ENCODE measurements at places on chromosomes 16 and 17.
A peak's percentile ranks its signal among the peaks of the same experiment; 100 is the strongest.

DNA sequence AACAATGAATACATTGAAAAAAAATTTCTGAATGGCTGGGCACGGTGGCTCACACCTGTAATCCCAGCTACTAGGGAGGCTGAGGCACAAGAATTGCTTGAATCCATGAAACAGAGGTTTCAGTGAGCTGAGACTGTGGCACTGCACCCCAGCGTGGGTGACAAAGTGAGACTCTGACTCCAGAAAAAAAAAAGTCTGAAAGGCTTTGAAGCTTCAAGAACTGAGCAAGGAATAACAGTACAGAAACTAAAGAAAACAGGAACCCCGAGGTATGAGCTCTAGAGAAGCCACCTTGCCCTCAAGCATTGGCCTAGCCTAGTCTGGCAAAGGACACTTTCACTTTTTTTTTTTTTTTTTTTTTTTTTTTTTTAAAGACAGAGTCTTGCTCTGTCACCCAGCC, 45.0 kb downstream of the TEX2 start:
- peak; percentile 32 for DNase-seq

GRCh38 chr16:58018803-58019202, 6.8 kb upstream of the MMP15 start:
- no peak for DNase-seq

DNA sequence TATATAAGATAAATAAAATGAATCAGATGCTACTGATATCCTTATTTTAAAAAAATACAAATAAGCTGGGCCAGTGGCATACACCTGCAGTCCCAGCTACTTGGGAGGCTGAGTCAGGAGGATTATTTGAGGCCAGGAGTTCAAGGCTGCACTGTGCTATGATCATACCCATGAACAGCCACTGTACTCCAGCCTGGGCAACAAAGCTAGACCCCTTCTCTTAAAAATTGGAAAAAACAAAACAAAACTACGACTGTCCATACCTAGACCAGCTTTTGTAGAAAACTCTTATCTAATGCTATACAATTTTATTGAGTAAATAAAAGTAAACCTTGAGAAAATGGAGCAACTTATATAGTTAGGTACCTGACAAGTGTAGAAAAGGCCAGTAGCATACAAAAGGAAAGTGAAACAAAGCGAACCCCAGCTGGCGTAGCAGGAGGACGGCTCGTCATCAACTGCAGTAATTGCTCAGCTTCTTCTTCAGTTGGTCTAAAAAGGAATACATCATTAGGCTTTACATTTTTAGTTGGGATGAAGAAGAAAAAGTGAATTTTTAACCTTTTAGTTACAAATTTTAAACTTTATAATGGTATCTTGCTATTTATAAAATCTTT, 23.6 kb downstream of the INTS2 start:
- peak; percentile 53 for DNase-seq

DNA sequence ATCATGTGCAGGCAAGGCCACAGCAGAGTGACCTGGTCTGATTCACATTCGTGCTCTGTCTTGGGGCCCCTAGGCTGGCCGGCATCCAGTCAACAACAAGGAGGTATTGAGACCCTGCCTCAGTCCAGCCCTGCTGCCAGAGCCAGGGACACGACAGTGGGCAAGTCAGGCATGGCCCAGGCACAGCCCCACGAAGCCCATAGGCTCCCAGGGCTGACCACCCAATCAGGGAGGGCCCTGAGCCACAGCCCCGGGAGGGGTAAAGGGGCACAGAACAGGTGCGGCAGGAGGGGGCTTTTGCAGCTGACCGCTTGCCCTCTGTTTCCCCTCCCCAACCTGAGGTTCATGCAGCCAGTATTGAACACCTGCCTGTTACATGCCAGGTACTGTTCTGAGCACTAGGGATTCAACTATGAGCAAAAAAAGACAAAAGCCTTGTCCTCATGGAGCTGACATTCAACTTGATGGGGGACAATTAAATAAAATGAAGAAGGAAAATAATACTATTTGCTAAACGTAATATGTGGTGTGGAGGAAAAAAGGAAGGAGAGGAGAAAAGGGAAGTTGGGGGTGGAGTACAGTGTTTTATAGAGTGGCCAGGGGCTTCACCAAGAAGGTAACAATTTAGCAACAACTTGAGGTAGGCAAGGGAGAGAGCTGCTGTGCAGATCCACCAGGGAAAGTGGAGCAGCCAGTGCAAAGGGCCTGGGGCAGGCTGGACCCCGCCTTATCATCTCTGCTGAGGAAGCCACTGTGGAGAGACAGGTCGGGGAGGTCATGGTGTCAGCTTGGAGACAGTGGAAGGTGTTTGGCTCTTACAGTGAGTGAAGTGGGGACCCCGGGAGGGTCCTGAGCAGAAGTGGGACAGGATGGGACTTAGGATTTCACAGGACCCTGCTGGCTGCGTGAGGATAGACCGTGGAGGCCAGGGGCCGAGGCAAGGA, 6.1 kb downstream of the DRC3 start:
- DNase-seq = no peak

Measured in CD4-positive, alpha-beta T cell treated with Interleukin-6 for 4 hours (primary cell).